ENCODE measurements at places on chromosomes 1 and 21.

- no peak for DNase-seq
Measured at GRCh38 chr21:34639882-34640788, 25.2 kb upstream of the RCAN1 start.

- peak; percentile 47 for DNase-seq
Measured at GRCh38 chr1:18875107-18875795, 15.8 kb upstream of the TAS1R2 start.

- DNase-seq = no peak
Measured at GRCh38 chr1:90313778-90314177, 318.9 kb downstream of the ZNF326 start.

DNA sequence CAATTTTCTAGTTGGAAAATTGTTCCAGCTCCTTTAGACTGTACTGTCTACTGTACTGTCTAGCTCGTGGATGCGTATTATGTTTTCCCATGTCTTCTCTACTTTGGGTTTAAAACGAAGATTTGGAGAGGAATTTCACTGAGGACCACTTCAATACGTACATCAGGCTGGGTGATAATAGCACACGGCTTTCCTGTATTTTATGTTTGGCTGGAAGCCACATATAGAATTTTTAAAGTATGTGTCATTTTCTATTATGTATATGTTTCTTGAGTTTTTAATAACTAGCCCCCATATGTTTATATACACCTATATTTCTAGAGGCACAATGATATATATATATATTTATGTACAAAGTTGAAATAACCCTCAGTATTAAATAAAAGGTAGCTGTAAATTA, 226.4 kb downstream of the GREM2 start:
- DNase-seq = no peak

GRCh38 chr1:42504535-42505128, 41.5 kb downstream of the CCDC30 start:
- DNase-seq = no peak

GRCh38 chr1:53681977-53682685, 56.8 kb downstream of the GLIS1 start:
- no peak for DNase-seq

DNA sequence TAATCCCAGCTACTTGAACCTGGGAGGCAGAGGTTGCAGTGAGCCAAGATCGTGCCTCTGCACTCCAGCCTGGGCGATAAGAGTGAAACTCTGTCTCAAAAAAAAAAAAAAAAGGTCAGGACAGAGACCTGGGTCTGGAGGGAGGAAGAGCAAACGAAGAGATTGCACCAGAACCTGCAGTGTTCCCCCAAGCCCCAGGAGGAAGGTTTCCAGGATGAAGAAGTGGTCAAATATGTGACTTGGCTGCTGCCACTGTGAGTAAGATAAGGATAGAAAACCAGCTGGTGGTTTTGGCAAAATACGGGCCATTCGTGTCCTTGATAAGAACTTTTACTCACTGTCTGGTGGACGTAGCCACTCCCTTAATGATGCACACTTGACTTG, 42.2 kb downstream of the CLDN14 start:
- no peak for DNase-seq

DNA sequence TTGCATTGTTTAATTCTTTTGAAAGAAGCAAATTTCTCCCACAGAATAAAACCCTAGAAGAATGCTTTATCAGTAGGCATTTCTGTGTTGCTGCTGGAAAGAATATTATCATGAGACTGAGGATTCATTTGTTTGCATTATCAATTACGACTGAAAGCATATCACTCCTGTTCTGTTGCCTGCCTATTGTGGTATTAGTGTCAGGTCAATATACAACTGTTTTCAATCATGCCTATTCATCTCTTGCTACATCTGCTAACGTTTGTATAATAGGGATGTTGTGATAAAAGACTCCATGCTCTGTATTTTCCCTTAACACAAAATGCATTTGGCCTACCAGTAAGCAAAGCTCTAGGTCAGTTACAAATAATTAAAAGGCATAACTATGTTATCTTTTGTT, 221.5 kb downstream of the PTPRC start:
- no peak for DNase-seq

- DNase-seq = no peak
Measured at GRCh38 chr1:8661185-8662110, 156.0 kb downstream of the RERE start.

- no peak for DNase-seq
Measured at GRCh38 chr21:16587141-16587581, 857.4 kb downstream of the USP25 start.

DNA sequence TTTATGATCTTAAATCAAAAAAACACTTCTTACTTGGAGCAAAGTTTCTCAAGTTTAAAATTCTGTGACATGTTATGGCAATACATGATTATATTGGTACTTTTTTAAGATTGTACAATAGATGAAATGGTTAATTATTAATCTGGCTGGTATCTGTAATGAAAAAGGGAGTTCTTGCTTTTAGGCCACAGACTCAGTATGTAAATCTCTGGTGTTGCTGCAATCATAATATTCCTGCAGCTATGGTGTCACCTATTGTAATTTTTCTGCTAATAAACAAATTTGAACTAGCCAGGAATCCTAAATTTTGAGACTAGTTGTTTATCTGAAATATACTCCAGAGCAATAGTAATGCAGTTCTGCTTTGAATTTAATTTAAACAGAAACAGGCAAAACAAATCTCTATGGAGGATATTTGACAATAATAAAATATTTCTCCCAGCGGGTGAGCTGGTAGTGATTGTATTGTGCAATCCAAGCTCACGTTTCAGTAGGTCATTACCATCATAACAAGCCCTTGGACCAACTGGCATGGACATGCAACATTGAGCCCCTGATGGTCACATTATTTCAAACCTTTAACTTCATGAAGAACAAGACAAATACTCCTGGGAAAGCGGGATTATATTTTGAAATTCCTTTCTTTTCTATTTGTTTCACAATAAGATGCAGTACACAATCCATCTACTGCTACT, 77.2 kb upstream of the USH2A start:
- no peak for DNase-seq

DNA sequence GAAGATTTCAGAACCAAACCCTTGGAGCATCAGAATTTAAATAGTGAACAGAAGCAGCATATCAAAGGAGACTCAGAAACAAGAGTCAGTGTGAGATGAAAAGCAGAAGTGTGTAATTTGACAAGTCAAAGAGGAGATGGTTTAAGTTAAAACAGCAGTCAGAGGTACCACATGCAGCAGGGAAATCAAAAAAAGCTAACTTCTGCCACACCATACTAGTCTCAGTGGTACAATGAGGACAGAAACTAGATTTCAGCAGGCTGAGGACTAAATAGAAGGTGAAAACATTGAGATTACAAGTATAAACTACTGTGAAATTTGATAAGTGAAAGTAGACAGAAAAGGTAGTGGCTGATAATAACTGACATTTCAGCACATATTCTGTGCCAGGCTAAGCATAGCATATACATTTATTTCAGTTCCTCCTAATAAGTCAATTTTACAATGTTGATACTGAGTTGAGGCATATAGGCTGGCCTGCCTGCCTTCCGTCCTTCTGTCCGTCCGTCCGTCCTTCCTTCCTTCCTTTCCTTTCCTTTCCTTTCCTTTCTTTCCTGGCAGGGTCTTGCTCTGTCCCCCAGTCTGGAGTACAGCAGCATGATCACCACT, 12.6 kb downstream of the SUCO start:
- no peak for DNase-seq

- no peak for DNase-seq
Measured at GRCh38 chr1:160078512-160079195, 2.7 kb upstream of the KCNJ9 start.

- no peak for DNase-seq
Measured at GRCh38 chr1:202242080-202242419, 48.5 kb downstream of the LGR6 start.

DNA sequence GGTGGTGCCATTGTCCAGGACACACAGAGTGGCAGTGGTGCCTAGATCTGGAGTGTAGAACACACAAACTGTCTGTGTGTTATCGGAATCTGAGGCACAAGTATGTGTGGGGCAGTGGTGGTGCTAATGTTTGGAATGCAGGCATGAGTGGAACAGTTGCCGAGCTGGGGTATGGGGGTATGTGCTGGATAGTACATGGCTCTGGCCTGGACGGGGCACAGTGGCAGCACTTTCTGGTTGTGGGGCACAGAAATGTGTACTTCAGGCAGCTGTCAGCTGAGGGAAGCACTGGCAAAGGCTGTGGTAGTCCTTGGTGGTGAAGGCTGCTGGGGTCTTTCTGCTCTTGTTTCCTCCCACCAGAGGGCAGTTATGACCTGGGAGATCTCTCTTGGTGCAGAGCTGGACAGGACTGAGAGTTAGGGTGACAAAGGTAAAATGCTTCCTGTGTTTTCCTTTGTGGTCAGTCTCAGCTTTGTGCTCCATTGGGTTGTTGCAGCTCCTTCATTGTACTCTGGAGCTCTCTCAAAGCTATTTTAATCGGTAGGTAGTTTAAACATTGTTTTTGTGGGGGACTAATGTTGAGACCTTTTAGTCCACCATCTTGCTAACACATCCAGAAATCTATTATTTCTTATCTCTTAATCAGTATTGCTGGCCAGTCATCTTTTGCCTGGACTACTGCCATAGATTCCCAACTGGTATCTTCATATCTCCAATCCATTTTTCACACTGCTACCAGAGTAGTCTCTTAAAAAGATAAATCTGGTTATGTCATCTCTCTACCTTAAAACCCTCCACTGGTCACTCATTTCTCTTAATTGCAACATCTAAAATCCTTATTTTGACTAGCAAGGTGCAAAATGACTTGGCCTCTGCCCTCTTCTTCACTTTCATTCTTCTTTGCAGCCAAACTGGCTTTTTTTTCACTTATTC, 83.9 kb upstream of the NBPF4 start:
- no peak for DNase-seq

DNA sequence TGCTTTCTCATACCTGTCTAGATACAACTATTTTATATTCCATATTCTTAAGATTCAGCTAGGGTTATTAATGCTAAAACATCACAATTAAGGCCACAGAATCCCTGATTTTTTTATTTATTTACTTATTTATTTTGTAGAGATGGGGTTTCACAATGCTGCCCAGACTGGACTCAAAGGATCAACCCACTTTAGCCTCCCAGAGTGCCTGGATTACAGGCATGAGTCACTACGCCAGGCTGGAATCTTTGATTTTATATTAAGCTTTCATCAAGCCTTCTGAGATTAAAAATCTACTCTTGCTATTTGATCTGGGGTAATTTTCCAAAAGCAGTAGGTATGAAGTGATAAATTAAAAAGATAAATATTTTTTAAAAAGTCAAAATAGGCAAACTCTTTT, 38.9 kb downstream of the MCOLN2 start:
- no peak for DNase-seq

DNA sequence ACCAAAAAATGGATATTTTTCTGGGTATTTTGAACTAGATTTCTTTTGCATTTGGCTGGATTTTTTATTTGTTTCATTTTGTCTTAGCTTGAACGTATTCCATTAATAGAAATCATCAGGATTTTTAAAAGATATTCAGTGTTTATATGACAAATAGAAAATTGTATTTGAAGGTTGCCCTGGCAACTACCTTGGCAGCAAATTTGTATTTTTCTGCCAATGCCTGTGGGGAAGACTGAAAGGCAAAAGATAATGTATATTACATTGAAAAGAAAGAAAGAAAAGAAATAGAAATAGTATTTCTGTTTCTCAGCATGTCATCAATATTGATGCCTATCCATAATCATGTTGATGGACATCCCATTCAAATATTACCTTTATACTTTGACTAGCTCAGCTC, 16.8 kb downstream of the VCAM1 start:
- no peak for DNase-seq

DNA sequence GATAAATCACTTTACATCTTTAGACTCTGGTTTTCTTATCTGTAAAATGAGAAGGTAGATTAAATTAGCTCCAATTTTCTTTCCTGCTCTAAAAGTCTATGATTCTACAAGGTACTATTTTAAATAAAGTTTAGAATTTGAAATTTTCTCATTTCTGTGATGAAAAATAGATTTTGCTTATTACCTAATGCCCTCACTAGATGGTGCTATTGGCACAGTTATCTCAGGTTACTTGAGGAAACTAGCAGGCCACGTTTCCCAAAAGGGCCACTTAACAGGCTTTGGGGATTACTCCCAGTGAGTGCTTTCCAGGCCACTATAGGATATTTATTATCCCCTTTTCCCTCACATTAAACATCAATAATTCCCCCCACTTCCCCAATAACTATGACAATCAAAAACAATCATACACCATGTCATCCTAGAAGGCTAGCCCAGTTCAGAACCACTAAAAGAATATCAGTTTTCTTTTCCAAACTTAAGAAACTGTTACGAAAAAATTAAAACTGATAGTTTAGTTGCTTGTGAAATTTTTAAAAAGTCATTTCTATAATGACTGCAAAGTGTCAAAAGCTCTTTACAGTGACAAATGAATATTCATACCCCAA, 30.6 kb downstream of the OMA1 start:
- peak; percentile 3 for DNase-seq

DNA sequence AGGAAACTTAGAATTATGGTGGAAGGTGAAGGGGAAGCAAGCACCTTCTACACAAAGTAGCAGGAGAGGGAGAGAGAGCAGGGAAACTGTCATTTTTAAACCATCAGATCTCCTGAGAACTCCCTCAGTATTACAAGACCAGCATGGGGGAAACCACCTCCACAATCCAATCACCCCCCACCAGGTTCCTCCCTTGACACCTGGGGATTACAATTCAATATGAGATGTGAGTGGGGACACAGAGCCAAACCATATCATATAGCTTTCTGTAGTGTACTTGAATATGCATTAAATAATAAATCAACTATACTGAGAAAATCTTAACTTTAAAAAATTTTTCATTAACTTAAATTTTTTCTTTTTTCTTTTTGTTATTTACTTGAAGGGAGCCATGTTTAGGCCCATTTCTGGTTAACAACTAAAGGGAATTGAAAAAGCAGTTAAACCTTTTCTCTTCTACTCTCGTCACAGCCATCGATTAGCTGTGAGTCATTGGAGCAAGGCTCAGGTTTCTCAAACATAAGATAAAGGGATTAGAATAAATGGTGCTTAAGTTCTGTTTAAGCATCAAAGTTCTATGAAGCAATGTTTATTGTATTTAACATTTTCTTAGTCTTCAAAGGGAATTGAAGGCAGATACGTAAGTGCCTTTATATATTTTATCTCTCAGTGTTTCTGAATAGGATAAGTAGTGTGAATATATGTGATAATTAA, 72.2 kb upstream of the DPT start:
- DNase-seq = no peak

Data from activated CD4-positive, CD25-positive, alpha-beta regulatory T cell treated with anti-CD3 and anti-CD28 coated beads, Interleukin-2, amount 50 U/mL, for 16 hours (primary cell).